ENCODE measurements at places on chromosomes 2 and 18.

GRCh38 chr2:158560259-158560658, 103.5 kb downstream of the PKP4 start:
- no peak for DNase-seq

- no peak for DNase-seq
Observed at GRCh38 chr2:236250909-236251579, 13.2 kb downstream of the ASB18 start.

- DNase-seq, result no peak
Observed at GRCh38 chr18:70221156-70221914, 15.8 kb upstream of the RTTN start.

GRCh38 chr18:10169814-10170213, 256.0 kb downstream of the VAPA start:
- no peak for DNase-seq

DNA sequence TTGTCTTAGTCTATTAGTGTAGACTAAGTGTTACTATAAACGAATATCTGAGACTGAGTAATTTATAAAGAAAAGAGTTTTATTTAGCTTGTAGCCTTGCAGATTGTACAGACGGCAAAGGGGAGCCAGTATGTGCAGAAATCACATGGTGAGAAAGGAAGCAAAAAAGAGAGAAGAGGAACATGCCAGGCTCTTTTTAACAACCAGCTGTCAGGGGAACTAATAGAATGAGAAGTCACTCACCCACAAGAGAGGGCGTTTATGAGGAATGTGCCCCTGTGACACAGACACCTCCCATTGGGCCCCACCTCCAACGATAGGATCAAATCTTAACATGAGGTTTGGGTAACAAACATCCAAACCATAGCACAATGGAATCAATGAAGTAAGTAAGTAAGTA, 20.6 kb upstream of the ZNF804A start:
- DNase-seq, result no peak

GRCh38 chr18:78721981-78722380, 257.6 kb upstream of the SALL3 start:
- no peak for DNase-seq

DNA sequence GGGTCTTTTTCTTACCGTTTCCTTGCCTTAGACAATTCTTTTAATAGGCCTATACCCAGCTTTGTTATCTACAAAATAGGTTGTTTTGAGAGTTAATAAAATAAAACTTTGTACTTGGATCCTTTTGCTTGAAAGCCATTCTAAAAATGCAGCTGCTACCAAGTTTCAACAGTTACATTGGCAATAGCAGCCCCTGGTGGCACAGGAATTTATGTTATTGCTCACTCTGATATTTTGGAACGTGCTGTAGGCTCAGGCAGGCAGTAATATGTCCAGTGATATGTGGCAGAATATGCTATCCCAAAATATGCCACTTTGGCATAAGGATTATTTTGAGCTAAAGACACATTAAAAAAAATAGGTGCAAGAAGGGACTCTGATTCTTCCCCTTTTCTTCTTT, 6.7 kb upstream of the COMMD1 start:
- DNase-seq, result no peak

- no peak for DNase-seq
Observed at GRCh38 chr2:35114765-35115164, 1240.8 kb upstream of the CRIM1 start.
